ENCODE measurements at places on chromosomes 3 and 15.

- no peaks in the 10 kb centered on the region for H3K4me1 ChIP-seq
- no peak overlapping the region for H3K4me3 ChIP-seq
- H3K27me3 ChIP-seq: no peaks in the 10 kb centered on the region
- H3K27ac ChIP-seq: no peak overlapping the region
Observed at GRCh38 chr15:52324109-52324508, 28.5 kb upstream of the MYO5C start.

GRCh38 chr3:33372218-33373081 lies 67.8 kb downstream of the UBP1 start:
- peaks cover 17% of the 10 kb centered on the region for H3K36me3 ChIP-seq
- no peak overlapping the region for H3K27ac ChIP-seq
- no peak for DNase-seq

DNA sequence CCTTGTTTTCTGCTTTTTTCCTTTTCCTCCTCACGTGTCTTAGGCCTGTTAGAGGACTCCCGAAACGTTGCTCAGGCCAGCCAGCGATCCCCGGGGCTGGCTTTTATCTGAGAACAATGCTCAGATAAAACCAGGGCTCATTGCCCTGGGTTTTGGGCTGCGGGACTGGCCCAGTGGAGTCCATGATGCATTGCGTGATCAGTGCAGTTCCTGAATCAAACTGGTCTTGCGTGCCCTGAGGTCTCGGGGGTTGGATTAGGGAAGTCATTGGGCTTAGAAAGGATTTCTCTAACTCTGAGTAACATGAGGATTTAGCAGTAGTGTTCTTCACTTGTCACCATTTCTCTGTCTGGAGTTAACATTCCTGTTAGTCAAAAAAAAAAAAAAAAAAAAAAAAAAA lies 66.3 kb downstream of the CCR1 start:
- no peak for DNase-seq
- no peaks in the 10 kb centered on the region for H3K27me3 ChIP-seq
- H3K27ac ChIP-seq: no peak overlapping the region
- no peaks in the 10 kb centered on the region for H3K36me3 ChIP-seq
- no peaks in the 10 kb centered on the region for H3K4me1 ChIP-seq
- no peak overlapping the region for H3K4me3 ChIP-seq

DNA sequence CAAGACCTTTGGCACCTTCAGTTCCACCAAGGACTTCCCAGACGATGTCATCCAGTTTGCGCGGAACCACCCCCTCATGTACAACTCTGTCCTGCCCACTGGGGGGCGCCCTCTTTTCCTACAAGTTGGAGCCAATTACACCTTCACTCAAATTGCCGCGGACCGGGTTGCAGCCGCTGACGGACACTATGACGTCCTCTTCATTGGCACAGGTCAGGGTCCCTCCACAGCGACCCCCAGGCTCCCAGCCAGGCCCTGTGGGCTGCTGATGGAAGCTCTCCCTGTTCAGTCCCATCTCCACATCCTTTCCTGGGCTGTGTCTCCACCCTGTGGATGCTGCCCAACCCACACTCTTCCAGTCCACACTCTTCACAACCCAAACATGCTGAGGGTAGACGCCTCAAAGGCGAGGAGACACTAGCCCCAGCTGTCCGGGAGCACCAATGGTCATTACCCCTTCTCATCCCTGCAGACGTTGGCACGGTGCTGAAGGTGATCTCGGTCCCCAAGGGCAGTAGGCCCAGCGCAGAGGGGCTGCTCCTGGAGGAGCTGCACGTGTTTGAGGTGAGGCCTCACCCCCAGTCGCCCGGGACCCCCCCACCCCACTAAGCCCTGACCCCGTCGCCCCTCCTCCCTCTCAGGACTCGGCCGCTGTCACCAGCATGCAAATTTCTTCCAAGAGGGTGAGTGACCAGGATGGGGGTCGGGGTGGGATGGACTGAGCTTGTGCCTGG lies 4.3 kb upstream of the LSMEM2 start:
- no peaks in the 10 kb centered on the region for H3K36me3 ChIP-seq
- no peak for DNase-seq
- H3K4me3 ChIP-seq: no peak overlapping the region
- peaks cover 23% of the 10 kb centered on the region for H3K4me1 ChIP-seq
- no peaks in the 10 kb centered on the region for H3K27me3 ChIP-seq

DNA sequence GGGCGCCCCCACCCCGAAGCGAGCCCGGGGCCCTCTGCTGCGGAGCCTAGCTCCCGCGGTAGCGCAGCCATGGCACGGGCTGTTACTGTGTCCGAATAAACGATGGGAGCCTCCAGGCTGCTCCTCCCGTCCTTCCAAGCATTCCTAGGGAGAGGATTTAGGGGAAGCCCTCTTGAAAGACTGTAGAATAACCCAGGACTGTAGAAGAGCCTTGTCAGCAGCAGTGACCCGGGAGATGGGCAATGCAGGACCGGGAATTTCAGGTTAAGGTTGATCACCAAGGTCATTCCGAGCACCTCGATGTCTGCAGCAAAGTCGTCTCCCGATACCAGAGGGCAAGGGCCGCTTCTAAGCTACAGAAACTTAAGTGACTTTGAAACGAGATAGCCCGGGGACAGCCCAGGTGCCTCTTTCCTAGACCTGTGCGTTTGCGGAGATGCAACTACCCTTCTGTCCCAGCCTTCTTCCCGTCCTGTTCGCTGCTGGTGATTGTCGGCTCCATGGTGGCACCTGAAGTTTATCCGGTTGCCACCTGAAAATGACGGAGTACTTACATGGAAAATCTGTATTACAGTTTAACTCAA lies 753 bp upstream of the MYO5A start:
- DNase-seq: no peak
- H3K27ac ChIP-seq: peak overlapping the region; percentile 66
- H3K27me3 ChIP-seq: no peaks in the 10 kb centered on the region
- H3K36me3 ChIP-seq: no peaks in the 10 kb centered on the region

- no peaks in the 10 kb centered on the region for H3K27me3 ChIP-seq
- DNase-seq: no peak
- H3K36me3 ChIP-seq: no peaks in the 10 kb centered on the region
- H3K4me3 ChIP-seq: no peak overlapping the region
- peaks cover 5% of the 10 kb centered on the region for H3K4me1 ChIP-seq
- H3K27ac ChIP-seq: no peak overlapping the region
Observed at GRCh38 chr15:59335207-59335786, 37.4 kb downstream of the MYO1E start.

GRCh38 chr3:57709559-57709958 lies 16.7 kb upstream of the DENND6A start:
- no peaks in the 10 kb centered on the region for H3K27me3 ChIP-seq
- no peaks in the 10 kb centered on the region for H3K36me3 ChIP-seq
- DNase-seq: no peak
- H3K4me1 ChIP-seq: no peaks in the 10 kb centered on the region
- no peak overlapping the region for H3K4me3 ChIP-seq

DNA sequence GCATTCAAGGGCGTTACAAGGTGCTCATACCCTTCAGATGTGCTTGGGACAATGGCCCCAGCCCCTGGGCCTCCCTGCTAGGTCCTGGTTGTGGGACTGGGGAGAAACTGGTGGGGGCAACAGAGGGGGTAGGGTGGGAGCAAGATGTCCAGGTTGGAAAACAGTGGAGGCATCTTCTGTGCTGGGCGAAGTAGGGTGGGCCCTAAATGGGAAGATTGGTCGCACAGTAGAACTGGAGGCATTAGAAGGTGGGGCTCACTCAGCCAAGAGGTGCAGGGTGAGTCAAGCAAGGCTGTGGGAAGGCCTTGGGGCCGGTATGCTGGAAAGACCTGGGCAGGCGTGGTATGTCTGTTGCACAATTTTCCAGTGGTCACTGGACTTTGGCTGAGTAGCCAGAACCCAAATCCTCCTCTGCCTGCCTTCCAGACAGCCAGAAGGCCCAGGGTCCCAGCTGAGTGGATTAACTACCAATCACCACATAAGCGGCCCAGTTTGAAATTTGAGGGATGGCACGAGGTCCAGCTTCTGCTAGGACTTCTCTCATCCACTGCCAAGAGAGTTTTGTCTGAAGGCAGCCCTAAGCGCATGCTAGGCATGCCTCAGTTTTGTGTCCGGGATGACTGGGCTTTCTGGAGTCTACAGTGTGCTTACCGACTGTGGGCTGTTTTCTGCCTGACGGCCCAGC lies 74.5 kb downstream of the LSM3 start:
- no peaks in the 10 kb centered on the region for H3K27me3 ChIP-seq
- no peaks in the 10 kb centered on the region for H3K4me1 ChIP-seq
- DNase-seq: no peak
- H3K4me3 ChIP-seq: no peak overlapping the region
- H3K36me3 ChIP-seq: no peaks in the 10 kb centered on the region
- H3K27ac ChIP-seq: no peak overlapping the region

DNA sequence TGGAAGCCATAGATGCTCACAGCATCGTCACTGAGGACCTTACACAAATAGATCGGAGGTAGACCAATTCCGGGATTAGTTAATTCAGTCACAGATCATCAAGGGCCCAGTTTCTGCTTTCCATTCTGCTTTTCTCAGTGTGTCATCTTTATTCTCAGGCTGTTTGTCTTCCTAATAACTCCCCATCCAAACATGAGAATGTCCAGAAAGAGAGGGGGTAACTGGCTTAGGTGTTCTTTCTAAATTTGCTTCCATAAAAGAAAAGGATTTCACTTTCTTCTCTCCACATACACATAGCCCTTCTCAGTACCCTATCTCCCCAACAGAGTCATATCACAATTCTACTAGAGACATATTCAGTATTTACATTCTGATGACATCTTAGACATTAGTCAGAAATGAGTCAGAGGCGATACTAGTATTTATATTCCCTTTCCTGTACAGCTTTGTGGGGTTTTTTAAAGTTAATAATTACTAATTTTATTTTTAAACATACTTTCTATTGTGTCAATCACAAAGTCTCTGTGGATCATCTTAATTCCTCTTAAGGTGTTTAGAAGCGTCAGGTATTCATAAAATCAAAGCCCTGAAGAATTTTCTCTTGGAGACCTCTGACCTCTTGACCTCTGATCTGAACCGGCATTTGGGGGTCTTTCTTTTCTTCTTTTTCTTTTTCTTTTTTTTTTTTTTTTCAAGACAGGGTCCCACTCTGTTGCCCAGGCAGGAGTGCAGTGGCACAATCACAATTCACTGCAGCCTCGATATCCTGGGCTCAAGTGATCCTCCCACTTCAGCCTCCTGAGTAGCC lies 24.3 kb upstream of the IL12A start:
- no peak overlapping the region for H3K4me3 ChIP-seq
- DNase-seq: no peak
- H3K4me1 ChIP-seq: no peaks in the 10 kb centered on the region
- H3K36me3 ChIP-seq: no peaks in the 10 kb centered on the region

GRCh38 chr3:102163039-102163817 lies 271.6 kb upstream of the ZPLD1 start:
- H3K36me3 ChIP-seq: no peaks in the 10 kb centered on the region
- peak overlapping the region; percentile 80 for H3K27ac ChIP-seq
- no peaks in the 10 kb centered on the region for H3K4me1 ChIP-seq

DNA sequence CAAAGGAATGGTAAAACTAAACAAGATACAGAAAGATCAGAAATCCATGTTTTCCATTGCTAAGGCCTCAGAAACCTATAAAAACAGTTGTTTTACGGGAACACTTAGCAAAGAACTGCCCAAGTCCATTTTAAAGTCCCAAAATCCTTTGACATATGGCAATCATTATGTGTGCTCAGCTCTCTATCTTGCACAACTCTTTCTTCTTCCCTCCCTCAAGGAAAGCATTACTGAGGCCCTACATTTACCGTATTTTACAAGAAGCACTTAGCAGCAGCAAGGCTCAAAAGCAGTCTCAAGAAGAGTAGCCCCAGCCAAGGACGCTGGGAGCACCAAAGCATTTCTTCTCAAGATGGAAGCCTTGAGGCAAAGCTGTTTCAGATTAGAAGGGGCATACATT lies 169.6 kb upstream of the LRTM1 start:
- no peaks in the 10 kb centered on the region for H3K27me3 ChIP-seq
- no peak overlapping the region for H3K27ac ChIP-seq
- H3K4me3 ChIP-seq: no peak overlapping the region
- H3K36me3 ChIP-seq: no peaks in the 10 kb centered on the region
- no peaks in the 10 kb centered on the region for H3K4me1 ChIP-seq

GRCh38 chr15:82231842-82232241 lies 30.7 kb downstream of the EFL1 start:
- H3K36me3 ChIP-seq: no peaks in the 10 kb centered on the region
- H3K27ac ChIP-seq: no peak overlapping the region
- no peaks in the 10 kb centered on the region for H3K27me3 ChIP-seq
- H3K4me1 ChIP-seq: no peaks in the 10 kb centered on the region
- DNase-seq: no peak

DNA sequence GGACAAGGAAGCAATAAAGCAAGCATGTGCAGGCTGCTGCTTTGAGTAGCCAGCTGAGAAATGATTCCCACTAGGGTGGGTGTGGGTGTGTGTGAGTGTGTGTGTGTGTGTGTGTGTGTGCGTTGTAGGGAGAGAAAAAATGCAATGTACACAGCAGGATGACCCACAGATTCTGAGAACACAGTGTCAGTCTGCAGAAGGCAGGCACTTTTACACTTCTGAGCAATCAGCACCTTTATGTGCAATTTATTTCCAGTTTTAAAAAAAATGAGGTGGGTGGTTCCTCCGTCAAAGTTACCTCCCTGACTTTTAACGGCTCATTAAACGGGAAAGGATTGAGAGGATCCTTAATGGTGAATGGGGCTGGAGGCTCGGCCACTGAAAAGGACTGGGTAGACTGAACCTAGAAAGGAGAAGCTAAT lies 38.5 kb upstream of the LIPC start:
- H3K4me1 ChIP-seq: no peaks in the 10 kb centered on the region
- no peaks in the 10 kb centered on the region for H3K36me3 ChIP-seq
- no peak overlapping the region for H3K4me3 ChIP-seq
- H3K27me3 ChIP-seq: no peaks in the 10 kb centered on the region
- DNase-seq: no peak

DNA sequence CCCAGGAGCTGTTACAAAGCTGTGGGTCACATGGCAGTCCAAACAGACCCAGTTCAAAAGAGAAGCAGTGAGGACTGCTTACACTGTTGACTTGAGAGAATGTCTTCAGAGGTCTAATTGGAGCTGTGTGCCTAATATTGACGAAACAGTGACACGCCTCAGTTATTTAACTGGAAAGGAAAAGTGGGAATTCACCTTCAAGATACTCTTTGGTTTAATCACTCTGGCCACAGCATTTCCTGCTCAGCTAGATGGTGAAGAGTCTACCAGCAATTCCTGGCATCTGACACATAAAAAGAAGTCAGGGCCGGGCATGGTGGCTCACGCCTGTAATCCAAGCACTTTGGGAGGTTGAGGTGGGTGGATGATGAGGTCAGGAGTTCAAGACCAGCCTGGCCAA lies 326.4 kb downstream of the SV2B start:
- H3K4me3 ChIP-seq: no peak overlapping the region
- H3K27me3 ChIP-seq: no peaks in the 10 kb centered on the region
- H3K27ac ChIP-seq: no peak overlapping the region
- DNase-seq: no peak
- H3K4me1 ChIP-seq: no peaks in the 10 kb centered on the region
